Anterior cingulate cortex (tissue), 58 donors: ENCODE measurements at places on chromosomes 4 and X.

- no peak for DNase-seq
Observed at GRCh38 chr4:94939791-94940519, 182.2 kb downstream of the BMPR1B start.

DNA sequence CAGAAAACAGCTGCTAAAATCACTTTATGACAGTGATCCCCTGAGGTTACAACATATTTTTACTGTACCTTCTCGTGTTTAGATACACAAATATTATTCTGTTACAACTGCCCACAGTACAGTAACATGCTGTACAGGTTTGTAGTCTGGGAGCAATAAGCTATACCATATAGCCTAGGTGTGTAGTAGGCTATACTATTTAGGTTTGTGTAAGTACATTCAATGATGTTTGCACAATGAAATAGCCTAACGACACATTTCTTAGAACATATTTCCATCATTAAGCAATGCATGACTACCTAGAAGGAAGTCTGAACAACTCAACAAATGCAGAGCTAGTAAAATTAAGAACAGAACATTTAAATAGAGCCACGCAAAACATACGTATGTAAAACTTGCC, 112.7 kb downstream of the ZAR1 start:
- no peak for DNase-seq

DNA sequence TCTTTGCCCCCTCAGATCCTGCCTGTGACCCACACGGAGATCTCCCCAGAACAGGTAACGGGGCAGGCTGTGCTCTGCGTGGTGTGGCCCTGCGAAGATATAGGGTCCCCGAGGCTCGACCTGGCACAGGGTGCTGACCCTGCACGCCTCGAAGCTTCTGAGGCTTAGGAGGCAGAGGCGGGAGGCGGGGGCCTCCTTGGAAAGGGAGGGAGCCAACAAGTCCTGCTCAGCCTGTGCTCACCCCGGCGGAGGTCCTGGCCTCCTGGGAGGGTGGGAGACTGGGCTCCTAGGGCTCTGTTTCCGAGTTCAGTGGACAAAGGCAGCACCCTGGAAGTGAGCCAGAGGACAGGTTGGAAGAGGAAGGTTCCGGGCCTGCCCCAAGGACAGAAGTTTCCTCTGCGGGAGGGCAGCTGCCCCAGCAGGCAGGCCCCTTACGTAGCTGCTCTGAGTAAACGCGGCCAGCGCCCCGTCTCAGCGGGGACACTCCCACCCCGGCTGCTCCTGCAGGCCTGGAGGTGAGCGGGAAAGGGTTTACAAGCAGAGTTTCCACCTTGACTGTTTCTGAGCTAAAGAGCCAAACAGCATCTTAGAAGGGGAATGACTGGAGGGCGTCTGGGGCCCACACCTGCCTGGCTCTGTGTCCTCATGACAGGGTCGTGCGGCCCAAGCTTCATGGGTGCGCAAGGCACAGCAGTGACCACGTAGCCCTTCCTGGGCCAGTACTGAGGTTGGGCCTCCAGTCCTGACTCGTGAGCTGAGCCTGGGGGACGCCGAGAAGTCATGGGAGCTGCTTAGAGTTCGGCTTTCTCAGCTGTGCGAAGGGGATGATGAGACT, 16.1 kb downstream of the TMEM175 start:
- no peak for DNase-seq

GRCh38 chrX:66046612-66047235, 6.8 kb upstream of the VSIG4 start:
- no peak for DNase-seq
